LNCaP clone FGC (cell line): ENCODE measurements at places on chromosomes 6 and 20.

GRCh38 chr6:153001767-153002612, 519 bp downstream of the MTRF1L start:
- DNase-seq, result no peak

DNA sequence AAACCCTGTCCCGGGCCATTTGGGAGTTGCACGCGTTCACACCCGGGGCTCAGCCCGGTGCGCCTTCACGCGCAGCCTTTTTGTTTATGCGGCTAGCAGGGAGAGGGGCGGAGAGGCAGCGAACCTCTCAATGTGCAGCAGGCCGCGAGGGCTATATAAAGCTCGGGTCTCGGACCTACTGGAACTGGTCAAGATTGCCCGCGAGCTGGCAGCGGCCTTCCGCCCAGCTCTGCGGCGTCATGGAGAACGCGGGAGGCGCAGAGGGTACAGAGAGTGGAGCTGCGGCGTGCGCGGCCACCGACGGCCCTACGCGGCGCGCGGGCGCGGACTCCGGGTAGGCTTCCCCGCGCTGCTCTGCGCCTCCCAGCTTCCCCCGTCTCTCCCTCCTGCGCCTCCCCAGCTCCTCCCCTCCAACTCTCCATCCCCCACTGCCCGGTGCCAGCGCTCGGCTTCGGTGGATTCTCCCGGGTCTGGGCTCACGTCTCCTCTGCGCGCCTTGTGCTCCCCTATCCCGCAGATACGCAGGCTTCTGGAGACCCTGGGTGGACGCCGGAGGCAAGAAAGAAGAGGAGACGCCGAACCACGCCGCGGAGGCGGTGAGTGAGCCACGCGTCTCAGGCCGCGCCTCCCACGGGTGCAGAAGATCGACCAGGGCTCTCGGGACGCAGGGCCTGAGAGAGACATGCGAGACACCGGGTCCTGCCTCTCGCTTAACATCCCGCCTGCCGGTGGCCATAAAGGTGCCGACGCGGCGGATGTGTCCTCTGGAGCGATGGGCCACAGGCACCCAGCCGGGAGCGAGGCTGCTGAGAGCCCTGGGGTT, at the start of gene RIPPLY2:
Gene RIPPLY2, plus strand, starts transcription at position 183 of the 823 bp plus-strand sequence. Its CDS starts 57 bp downstream, at position 240.
- no peak for DNase-seq

DNA sequence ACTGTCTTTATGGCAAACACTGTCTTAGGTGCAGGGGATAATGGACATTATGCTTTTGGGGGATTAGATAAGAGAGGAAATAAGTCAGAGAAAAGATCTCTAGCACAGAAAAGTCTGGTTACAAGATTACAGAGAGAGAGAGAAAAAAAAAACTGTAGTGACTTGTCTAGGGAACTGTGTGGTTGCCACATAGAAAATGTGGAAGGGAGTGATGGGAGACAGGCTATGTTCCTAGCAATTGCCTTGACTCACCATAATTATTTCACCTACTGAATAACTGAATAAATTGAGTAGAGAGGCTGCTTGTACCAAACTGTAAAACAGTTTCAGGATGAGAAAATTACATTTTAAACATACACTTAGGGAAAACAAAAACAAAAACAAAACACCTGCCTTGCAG, 229.7 kb downstream of the LAMA2 start:
- no peak for DNase-seq

- no peak for DNase-seq
These were observed 694.3 kb upstream of the FLRT3 start for GRCh38 chr20:15031546-15032351.

DNA sequence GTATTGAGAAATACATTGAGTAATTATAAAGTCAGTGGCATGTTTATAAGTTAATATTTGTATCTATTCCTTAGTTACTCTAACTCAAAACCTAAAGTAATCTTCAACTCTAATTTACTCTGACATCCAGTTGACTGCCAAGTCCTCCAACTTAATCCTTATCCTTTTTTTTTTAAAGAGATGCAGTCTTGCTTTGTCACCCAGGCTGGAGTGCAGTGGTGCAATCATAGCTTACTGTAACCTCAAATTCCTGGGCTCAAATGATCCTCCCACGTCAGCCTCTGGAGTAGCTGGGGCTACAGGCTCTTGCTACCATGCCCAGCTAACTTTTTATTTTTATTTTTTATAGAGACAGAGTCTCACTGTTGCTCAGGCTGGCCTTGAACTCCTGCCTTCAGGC, 24.4 kb downstream of the PTPN1 start:
- DNase-seq, result no peak

DNA sequence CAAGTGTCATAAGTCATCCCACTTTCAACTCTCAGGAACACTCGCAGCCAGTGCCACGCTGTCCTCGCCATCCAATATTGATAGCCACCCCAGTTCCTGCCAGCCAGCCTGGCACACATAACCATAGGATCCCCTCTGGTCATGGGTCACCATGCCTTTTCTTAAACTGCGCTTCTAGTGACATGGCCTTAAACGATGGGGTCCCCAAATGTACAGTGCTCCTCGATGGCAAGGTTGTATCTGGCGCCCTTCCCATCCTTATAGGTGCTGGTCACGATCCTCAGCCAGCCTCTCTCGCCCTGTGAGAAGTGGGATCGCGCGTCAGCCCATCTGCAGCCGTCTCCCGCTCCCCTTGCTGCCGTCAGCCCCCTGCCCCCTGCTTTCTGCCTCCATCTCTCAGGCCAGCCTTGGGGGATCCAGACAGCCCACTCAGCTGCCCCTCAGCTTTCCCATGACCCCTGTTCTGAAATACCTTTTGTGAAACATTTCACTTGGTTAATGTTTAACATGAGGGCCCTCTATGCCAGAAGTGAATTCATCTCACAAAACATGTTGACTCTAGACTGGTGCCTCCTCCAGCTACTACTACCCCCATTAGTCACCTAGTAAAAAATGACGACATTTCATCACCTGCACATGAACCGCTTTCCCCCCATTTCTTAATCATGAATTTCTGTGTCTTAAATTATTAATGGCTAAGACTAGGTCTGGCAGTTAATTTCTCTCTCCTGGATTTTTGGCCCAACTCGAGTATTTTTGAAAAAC, 11.4 kb downstream of the CTSZ start:
- DNase-seq, result no peak

DNA sequence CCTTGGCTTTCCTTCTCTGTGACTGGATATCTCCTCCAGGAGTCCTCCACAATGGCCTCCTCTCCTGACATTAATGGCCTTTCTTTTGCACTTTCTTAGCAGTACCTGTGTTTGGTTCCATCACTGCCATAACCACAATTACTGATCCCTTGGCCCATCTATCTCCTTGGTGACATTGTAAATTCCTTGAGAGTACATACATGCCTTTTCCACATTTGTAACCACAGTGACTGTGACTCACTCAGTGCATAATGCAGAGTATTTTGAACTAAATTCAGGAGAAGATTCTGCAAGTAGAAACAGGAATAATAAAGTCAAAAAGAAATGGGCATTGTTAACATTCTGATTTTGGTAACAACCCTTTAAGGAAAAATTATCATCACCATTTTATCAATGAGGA, 197.2 kb upstream of the SOX4 start:
- no peak for DNase-seq

DNA sequence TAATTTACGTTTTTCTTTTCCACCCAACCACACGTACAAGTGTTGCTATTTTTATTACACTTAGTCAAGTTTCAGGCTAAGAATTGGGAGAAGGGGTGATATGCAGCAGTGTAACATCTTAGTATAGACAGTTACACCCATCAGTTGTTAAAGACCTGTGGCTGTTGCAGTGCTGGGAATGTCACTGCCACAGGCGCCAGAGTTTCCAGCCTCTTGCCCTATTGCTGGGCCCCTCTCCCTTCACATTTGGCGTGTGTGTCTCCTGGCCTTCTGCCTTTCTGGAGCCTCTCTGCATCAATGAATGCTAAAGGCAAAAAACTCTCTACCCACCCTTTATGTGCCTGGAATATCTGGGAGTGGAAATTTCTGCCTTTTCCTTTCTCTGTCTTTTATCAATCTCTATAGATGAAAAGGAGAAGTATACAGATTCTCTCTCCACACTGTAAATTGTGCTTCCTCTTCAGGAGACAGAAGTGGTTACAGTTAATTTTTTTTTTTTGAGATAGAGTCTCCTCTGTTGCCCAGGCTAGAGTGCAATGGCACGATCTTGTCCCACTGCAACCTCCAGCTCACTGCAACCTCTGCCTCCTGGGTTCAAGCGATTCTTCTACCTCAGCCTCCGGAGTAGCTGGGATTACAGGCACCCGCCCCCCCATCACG, 73.0 kb downstream of the TIAM2 start:
- no peak for DNase-seq

DNA sequence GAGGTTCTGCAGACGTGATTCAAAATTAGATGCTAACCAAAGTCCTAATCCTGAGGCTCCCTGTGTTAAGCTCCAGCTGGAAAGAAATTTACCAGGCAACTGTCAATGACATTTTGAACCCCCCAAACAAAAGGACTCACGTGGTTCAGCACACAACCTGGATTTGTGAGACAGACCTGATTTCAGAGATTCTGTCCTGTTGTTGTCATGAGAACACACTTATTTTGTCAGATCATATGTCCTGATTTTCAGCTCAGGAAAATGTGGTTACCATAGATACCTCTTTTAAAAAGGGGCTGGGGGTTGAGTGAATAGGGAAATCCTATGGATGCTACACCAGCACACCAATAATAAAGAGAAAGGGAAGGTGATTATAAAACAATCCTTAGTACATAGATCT, 61.6 kb downstream of the MTFR2 start:
- no peak for DNase-seq

- DNase-seq, result no peak
These were observed 93.6 kb downstream of the RIMS1 start for GRCh38 chr6:71979911-71980310.

DNA sequence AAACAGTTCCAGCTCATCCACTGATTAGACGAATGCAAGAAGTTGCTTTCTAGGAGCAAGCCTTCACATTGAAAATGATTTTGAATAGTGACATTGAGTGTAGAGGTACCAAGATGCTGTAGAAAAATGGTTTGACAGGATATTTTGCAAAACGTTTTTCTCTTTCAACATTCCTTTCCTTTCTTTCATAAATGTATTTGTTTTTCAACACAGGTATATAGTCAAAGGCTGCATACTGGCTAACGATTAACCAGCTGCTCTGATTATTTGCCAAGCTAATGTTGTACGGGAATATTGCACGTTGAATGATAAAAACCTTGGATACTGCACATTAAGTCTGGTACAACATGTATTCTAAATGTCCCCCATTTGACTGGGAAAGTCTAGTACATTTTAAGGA, 78.8 kb upstream of the TENT5A start:
- DNase-seq, result no peak

GRCh38 chr6:93474733-93475179, 55.4 kb upstream of the EPHA7 start:
- DNase-seq, result no peak

DNA sequence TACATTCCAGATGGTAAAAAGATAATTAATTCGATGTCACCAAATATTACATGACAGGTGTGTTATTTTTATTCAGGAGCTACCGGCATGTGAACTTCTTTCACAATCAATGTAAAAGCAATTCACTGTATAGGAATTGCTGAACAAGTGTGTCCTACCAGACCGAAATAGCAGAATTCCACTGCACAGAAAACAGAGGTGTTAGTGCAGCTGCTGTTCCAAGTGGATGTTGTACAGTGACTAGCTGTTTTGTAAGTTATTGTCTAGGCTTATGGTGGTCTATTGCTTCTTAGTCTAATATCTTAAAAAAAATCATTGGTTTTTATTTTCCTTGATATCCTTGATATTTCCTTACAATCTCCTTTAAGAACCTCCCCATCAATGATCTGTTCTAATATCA, 107.4 kb downstream of the COL19A1 start:
- DNase-seq, result no peak

GRCh38 chr20:23270382-23270911, 80.1 kb upstream of the NXT1 start:
- no peak for DNase-seq

GRCh38 chr6:42136508-42137193, 5.8 kb downstream of the C6orf132 start:
- DNase-seq, result no peak

GRCh38 chr20:57847104-57847503, 137.3 kb upstream of the PMEPA1 start:
- no peak for DNase-seq

DNA sequence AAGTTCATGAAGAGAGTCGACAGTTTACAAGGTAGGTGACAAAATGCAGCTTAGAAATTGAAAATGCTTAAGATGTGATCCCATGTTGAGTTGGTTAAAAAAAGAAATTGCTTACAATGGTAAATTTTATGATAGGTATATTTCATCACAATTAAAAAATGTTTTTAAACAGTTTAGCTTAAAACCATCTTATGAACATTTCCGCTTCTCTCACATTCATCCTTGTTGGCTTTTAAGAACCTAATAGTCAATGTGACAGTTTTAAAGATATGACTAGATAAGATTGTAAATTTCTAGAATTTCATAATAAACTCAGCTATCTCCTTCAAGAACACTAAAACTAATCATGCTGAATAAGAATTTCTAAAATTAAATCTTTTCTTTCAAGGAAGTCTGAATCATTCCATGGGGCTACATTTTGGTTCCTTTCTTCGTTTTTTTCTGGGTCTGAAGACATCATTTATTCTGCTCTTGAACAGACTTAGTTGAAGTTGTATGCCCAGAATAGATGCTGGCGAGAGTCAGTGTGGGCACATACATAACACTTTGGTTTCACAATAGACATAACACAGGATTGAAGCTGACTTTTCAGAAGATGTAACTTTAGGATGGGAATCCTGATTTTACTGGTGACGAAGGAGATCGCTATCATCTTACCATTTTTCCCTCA, 35.9 kb upstream of the LTV1 start:
- no peak for DNase-seq

GRCh38 chr20:47021850-47022249, 127.2 kb downstream of the EYA2 start:
- DNase-seq, result no peak

GRCh38 chr6:135722679-135723078, 128.8 kb upstream of the PDE7B start:
- no peak for DNase-seq

DNA sequence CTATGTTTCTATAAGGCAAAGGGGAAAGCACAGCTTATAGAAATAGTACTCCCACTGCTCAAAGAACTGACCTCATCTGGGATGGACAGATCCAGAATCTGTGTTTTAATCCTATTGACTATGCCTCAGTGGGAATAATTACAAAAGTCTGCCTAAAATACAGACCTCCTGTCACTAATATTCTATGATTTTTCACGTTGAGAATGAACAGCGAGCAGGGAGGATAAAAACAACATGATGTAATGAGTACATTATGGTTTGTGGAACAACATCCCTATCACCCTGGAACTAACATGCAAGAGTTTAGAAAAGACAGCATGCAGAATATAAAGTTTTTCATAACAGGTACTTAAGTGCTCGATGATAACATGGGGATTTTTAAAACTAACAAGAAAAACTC, 53.9 kb downstream of the EPHA7 start:
- no peak for DNase-seq
